Kidney epithelial cell (primary cell): ENCODE measurements at places on chromosomes 16 and 17. TPM values are rescaled to one million over a fixed set of nuclear protein-coding genes. Genes with fewer than 3 reads are reported as not detected.

The SENP3 gene
- 107 and 109 TPM in 2 replicates for total RNA-seq

The ADAP2 gene
- 9.7 and 10.0 TPM in 2 replicates for total RNA-seq

The G6PC1 gene
- total RNA-seq = not detected in 2 replicates

The GGT6 gene
- 0.07 and 0.38 TPM in 2 replicates for total RNA-seq

The GRB2 gene
- 71.9 and 121 TPM in 2 replicates for total RNA-seq

The ZFP3 gene
- total RNA-seq = 4.4 and 4.8 TPM in 2 replicates

The ADAD2 gene
- total RNA-seq = not detected in 2 replicates

The SLC12A3 gene
- total RNA-seq = 0.08 TPM in 1 of 2 replicates, not detected in the other

The ACSM2A gene
- total RNA-seq = not detected in 2 replicates

The MNT gene
- total RNA-seq = 8.7 and 15.1 TPM in 2 replicates

The ST6GALNAC1 gene
- not detected in 2 replicates for total RNA-seq

The PITPNM3 gene
- total RNA-seq = 1.6 and 2.2 TPM in 2 replicates

The DHRS7B gene
- 28.2 and 40.7 TPM in 2 replicates for total RNA-seq

The PARD6A gene
- total RNA-seq = 6.5 and 12.1 TPM in 2 replicates

The C16orf74 gene
- total RNA-seq = 11.6 and 13.6 TPM in 2 replicates

The PRSS36 gene
- total RNA-seq = 0.55 and 1.5 TPM in 2 replicates

The FBXW10 gene
- total RNA-seq = not detected in 2 replicates

The ACSM3 gene
- total RNA-seq = 5.9 and 14.4 TPM in 2 replicates

The KRTAP2-2 gene
- total RNA-seq = not detected in 2 replicates

The NXPH3 gene
- total RNA-seq = not detected in 2 replicates

The LRRC75A gene
- total RNA-seq = 2.1 and 4.5 TPM in 2 replicates

The FOXN1 gene
- not detected in 2 replicates for total RNA-seq

The TBC1D3G gene
- not detected in 2 replicates for total RNA-seq

The TEFM gene
- total RNA-seq = 7.8 and 8.8 TPM in 2 replicates

The NOTUM gene
- 0.17 TPM in 1 of 2 replicates, not detected in the other for total RNA-seq

The HOXB9 gene
- total RNA-seq = 70.1 and 77.0 TPM in 2 replicates

The SDR42E2 gene
- total RNA-seq = not detected in 2 replicates
